Stimulated activated CD8-positive, alpha-beta memory T cell treated with anti-CD3 and anti-CD28 coated beads, Interleukin-4, amount 100 ng/mL, for 4 hours (primary cell): ENCODE measurements at places on chromosomes 12 and 14.

DNA sequence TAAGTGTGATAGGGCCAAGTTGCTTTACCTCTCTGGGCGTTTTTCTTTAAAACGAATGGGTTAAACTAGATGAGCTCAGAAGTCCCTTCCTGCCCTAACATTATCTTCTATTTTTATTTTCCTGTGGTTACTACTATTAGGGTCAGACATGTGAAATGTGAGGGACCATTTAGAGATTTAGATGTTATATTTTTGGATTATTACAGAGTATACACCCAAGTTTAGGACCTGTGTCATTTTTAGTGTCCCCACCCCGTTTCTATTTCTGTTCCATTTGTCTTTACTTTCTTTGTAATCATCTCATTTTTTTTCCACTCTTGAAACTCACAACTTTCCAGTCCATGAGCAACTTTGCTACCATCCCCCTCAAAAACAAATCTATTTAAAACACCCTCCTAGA, 56.3 kb downstream of the SLC4A8 start:
- no peak for DNase-seq

DNA sequence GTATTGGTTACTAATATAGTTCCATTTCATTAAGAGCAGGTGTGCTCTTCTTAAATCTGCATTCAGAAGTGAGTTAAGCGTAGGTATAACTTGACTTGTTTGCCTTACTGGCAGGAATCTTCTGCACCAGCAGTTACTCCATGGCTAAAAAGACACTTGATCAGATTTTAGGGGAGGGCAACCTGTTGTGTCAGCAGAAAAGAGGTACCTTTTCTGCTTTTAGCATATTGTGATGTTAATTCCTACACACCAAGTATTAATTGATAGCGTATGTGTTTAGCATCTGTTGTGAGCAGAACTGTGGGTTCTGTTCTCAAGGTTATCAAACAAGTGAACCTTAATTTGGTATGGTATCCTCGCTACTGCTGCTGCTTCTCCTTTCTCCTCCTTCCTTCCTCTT, 38.3 kb downstream of the TTLL5 start:
- DNase-seq = no peak

DNA sequence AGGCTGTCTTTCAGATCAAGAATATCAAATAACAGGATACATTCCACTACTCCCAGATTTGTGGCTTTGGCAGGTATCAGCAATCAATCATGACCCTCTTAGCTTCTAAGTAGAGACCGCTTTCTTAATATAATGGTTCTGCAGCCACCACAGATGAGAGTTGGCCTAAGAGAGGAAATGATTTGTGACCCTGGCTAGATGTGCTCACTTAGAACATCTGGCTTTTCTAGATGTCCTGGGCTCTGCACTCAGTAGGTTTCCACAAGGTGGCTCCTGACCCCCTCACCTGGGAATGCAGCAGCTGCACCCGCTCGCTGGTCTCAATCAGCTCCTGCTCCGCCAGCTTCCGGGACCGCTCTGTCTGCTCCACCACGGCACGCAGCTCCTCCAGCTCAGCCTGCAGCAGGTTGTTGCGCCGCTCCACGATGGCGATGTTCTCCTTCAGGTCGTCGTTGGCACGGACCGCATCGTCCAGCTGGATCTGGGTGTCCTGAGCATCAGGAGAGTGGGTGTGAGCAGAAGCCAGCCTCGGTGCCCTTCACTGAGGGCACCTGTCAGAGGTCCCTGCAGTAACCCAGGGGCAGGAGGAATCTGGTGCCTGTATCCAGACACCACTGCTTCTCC, 8.9 kb downstream of the CMTM5 start:
- no peak for DNase-seq

DNA sequence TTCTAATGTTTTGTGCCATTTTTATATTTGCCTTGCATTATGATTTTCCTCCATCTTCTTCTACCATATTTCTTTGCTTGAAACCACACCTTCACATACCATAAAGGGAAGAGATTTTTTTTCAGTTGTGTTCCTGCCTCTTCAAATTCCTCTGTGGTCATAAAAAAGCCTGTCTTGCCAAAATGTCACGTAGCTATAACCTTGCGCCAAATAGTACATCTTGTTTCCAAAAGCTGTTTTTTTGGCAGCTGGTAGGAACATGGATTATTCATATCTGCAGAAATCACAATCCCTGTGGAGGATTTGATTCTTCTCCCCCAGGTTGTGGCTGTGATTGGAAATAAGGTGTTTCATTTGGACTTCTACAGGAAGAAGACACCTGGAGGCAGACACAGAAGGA, 133.6 kb upstream of the SLC35F4 start:
- DNase-seq = no peak

- no peak for DNase-seq
These were observed 56.0 kb downstream of the TTC9 start for GRCh38 chr14:70697701-70698100.

GRCh38 chr12:117300174-117300573, 61.3 kb downstream of the NOS1 start:
- DNase-seq = no peak

DNA sequence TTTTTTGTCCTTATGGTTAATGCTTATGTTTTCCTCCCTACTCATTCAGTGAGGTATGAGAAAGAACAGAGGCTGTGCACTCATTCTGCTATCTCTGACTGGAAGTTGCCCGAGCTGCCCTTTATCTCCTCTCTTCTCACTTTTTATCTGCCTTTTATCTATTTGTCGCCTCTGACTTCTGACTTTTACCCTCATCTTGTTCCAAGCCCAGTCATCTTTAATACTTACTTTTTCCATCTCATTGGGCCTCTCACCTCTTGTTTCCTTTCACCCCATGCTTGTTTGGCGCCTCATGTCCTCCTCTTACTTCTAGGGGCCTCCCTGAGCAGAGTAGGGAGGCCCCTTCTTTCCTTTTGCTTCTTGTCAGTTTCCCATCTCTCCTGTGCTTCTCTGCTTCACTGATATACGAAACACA, 50.7 kb downstream of the DIP2B start:
- no peak for DNase-seq

- no peak for DNase-seq
These were observed 129.0 kb downstream of the ASCL4 start for GRCh38 chr12:107903341-107904061.

- DNase-seq = no peak
These were observed 49.2 kb downstream of the NINJ2 start for GRCh38 chr12:613996-614395.

DNA sequence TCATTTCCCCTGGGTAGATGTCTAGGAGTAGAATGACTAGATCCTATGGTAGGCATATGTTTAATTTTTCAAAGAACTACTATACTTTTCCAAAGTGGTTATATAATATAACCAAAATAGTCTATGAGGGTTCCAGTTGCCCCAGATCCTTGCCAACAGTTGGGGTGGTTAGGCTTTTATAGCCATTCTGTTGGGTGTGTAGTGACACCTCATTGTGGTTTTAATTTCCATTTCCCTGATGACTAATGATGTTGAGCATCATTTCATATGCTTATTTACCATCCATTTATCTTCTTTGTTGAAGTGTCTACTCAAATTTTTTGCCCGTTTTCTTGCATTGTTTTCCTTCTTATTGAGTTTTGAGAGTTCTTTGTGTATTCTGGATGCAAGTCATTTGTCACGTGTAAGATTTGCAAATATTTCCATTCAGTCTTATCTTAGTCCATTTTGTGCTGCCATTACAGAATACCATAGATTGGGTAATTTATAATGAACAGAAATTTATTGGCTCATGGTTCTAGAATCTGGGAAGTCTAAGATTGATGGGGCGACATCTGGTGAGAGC, 4.7 kb downstream of the SYNE2 start:
- peak; percentile 24 for DNase-seq

DNA sequence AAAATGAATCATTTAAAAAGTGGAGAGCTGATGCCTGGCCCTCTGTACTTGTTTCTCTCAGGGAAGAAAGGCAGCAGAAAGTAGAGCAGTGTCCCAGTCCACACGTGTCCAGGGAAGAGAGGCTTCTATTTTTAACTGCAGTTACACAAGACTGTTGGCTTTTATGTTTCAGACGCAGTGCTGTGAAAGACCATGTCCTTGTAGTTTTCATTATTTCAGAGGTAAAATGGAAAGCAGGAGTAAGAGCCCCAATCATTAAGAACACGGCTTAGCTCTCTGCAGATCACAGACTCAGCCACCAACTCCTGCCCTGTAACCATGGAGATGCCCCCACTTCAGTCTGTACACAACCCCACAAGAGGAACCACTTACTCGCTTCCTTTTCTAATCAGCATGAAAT, 336.3 kb downstream of the DAD1 start:
- DNase-seq = no peak

GRCh38 chr12:51202718-51203117, 15.1 kb downstream of the POU6F1 start:
- DNase-seq = no peak

DNA sequence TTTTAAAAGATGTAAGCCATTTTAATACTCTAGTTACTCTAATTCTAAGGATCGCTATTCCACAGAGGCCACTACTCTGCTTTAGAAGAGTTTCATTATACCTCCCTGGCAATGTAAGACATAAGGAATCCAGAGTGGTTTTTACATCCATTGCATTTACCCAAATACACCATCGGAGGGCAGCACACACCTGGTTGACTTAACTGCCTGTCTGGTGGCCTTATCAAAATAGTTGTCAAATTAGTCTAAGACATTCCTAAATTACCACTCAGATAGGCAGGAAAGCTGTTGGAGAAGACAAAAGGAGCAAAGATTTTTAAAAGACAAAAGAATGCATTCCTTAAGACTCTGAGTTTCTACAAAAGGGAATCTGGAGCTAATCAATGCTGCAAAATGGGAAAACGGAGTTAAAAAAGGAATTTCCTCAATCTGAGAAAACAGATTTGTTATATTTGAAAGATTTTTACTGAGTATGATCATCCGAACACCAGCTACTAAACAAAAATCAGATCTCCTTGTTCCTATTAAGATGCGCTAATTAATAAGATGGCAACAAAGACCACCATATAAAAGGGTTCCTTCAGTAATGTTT, 33.8 kb upstream of the FGD4 start:
- no peak for DNase-seq

DNA sequence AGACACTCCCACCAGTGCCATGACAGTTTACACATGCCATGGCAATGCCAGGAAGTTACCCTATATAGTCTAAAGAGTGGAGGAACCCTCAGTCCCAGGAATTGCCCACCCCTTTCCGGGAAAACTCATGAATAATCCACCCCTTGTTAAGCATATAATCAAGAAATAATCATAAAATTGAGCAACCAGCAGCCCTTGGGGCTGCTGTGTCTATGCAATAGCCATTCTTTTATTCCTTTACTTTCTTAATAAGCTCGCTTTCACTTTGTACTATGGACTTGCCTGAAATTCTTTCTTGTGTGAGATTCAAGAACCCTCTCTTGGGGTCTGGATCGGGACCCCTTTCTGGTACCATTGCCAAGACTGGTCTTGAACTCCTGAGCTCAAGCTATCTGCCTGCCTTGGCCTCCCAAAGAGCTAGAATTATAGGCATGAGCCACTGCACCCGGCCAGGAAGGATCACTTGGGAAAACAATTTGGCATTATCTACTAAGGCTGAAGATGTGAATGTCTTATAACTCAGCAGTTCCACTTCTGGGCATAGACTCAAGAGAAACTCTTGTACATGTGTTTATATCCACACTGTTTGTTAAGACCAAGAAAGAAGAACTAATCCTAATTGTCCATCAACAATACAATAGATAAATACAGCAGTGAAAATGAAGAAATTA, 35.9 kb upstream of the CEP83 start:
- DNase-seq = no peak

- DNase-seq = no peak
These were observed 226.4 kb upstream of the CAND1 start for GRCh38 chr12:67042697-67043131.

DNA sequence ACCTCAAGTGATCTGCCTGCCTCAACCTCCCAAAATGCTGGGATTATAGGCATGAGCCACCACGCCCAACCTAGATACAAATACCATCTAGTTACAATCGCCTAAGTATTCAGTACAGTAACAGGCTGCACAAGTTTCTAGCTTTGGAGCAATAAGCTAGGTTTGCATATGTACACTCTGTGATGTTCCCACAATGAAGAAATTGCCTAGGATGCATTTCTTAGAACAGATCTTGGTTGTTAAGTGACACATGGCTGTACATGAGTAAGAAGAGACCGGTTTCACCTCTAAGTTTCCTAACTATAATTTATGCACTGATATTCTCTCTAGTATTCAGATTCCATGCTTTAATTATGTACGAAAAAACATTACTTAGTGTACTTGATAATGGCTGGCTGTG, 5.4 kb upstream of the TUBA1C start:
- DNase-seq = no peak

GRCh38 chr12:84912198-84913128, at the start of gene SLC6A15:
Gene SLC6A15, minus strand, starts transcription at chr12:84912799. Its CDS starts 20,679 bp downstream, at chr12:84892120.
- no peak for DNase-seq

DNA sequence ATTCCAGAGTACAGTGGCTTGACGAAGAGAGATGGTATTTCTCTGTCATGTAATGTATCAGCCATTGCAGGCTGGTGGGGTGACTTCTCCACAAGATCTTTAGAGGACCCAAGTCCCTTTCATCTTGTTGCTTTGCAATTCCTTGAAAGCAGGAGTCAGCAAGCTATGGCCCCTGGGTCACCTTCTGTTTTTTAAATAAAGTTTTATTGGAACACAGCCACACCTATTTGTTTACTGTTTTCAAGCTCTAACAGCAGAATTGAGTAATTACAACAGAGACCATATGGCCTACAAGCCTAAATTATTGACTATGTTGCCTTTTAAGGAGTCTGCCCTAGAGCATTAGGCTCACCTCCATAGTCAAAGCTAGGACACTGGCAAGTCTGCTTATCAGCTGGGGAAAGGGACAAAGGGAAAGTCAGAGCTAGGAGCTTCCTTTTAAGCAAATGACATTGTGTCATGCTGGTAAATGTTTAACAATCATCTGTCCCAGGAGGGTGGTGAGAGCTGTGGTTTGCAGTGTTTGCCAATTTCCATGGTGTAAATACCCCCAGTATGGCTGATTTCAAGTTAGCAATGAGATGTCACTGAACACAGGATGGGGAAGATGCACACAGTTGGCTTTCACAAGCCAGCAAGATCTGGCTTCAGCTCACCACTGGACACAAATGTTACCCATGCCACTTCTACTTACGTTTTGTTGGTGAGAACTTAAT, 87.7 kb upstream of the PWP1 start:
- no peak for DNase-seq

DNA sequence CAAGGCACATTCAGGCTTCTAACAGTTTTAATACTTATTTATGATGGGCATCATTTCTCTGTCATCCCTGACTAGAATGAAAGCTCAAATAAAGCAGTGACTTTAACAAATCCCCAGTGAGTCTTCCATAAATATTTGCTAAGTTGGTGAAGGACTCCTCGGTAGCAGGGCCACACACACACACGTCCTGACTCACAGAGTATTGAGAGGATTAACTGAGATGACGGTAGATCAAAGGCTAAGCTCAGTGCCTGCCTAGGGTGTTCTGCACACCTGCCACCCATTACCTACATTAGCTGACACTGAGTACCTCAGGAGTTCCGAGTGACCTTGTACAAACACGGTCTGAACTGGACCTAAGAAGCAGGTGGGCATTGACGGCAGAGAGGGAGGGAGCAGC, 197.3 kb upstream of the SFSWAP start:
- DNase-seq = no peak
